ENCODE measurements at places on chromosomes 1 and 21.
A peak's percentile ranks its signal among the peaks of the same experiment; 100 is the strongest.

DNA sequence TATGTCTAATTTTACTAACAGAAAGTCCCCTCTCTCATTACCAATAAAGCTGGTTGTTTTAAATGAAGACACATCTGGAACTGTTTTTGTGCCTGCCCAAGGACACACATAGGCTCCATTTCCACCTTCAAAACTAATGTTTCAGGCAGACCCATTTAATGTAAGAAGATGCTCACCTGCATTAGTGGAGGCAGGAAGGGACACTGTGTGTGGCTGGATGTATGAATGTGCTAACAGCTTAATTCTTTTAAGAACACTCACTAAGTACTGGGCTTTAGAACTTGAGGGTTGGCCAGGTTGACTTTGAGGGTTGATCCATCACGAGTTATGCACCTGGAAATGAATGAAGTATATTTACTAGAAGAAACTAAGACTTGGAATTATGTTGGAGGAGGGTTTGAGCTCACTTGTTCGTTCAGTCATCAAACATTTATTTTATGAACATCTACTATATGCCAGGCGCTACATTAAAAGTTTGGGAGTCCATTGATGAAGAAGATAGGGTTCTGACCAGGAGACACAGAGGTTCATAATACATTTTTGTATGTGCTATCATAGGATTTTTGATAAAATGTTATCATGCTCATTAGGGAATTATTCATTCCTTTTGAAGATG is 5.4 kb downstream of the JUN start:
- DNase-seq = no peak

- DNase-seq = no peak
Measured at GRCh38 chr1:205375835-205376545, 19.3 kb upstream of the KLHDC8A start.

DNA sequence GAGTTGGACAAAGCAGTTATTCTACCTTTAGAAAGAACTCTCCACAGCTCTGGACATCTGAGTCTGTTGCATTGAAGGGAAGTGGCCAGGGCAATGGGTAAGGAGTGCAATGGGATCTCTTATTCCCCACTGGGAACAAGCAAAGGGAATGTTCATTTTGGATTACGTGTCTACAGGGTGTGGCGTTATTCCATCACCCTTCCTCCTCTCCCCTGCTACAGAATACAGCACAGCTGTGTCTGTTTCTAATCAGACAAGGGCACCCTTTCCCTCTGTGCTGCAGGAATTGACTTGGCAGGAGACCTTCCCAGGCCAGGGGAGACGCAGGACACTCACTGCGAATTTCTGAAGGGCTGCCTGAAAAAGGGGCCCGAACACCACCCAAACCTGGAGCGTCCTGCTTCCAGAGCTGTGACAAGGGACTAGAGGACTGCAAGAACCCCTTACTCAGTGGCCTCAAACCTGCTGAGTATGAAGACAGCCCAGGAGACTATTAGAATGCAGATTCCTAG is 163.6 kb upstream of the RAB4A start:
- DNase-seq = no peak

- no peak for DNase-seq
Measured at GRCh38 chr1:41418857-41419583, 57.8 kb downstream of the FOXO6 start.

- DNase-seq = no peak
Measured at GRCh38 chr1:222583079-222583478, 6.7 kb downstream of the TAF1A start.

GRCh38 chr1:221720545-221720944 is 21.3 kb downstream of the DUSP10 start:
- no peak for DNase-seq

GRCh38 chr1:12067900-12068821 is 5.1 kb downstream of the TNFRSF8 start:
- peak; percentile 56 for DNase-seq

DNA sequence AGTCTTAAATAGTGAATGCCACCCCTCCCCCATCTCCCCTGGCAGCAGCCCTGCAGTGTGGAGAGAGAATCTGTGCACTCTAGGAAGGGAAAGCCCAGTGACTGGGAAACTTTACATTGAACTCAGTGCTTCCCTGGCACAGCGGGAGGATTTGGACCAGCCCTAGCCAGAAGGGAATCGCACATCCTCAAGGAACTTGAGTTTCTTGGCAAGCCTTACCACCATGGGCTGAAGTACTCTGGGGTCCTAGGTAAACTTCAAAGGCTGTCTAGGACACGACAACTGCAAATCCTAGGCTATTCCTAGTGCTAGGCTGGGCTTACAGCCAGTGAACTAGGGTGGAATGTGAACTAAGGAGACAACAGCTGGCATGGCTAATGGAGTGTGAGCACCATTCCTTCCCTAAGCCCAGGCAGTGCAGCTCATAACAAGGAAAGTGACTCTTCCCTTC is 88.3 kb downstream of the COL24A1 start:
- no peak for DNase-seq

GRCh38 chr1:199854686-199855321 is 172.7 kb upstream of the NR5A2 start:
- DNase-seq = no peak

DNA sequence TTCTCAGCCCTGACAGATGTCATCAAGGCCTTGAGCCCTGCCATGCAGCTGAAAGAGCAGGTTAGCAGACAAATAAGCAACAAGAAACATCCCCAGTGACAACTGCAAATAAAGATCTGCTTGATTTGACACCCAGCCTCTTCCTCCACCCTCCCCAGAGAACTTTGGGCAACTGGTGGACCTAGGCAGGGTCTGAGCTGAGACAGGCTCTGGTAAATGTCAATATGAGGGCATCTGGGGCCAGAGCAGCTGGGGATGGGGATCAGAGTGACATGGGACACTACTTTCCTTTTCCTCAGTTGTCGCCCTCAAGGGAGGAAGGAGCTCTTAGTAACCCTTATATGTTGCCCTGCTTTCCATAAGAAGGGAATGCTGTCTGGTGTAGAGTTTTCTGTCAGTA is 544.1 kb downstream of the NEGR1 start:
- DNase-seq = no peak

DNA sequence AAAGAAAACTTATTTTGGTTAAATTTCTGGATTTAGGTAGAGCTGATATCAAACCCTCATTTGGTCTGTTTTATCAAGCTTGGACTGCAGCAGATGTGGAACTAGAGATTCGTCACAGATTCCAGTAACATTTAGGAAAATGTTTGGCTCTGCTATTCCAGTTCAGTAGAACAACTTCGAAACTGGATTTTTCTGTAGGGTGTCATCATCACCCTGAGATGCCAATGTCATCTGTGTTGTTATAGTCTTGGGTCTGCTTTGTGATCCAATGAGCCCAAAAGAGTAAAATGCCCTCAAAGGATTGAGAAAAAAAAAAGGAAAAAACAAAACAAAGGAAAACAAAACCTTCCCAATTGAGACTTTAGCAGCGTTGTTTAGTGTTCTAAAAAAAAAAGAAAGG is 55.4 kb downstream of the LAMC2 start:
- DNase-seq = no peak

DNA sequence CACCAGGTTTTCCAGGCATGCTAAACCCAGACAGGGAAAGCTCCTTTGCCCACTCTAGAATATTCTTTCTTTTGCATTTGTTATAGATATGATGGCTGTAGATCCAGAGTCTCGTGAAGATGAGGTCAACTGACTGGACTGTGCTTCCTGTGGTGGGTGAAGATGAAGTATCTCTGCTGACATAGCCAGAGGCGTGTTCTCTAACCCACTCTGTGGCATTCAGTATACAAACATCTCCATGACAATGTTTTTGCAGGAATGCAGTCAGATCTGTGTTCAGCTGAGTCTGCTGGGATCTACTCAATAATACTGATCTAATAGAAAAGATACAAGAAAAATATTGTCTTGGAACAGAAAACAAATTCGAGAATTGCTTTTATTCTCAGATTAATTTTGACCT is 11.3 kb downstream of the RWDD2B start:
- DNase-seq = no peak

DNA sequence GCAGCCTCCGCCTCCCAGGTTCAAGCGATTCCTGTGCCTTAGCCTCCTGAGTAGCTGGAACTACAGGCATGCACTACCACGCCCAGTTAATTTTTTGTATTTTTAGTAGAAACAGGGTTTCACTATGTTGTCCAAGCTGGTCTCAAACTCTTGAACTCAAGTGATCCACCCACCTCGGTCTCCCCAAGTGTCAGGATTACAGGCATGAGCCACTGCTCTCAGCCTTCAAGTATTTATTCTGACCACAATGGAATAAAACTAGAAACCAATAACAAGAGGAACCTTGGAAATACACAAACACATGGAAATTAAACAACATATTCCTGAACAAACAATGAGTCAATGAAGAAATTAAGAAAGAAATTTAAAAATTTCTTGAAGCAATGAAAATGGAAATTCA is 32.7 kb upstream of the DR1 start:
- no peak for DNase-seq

- peak; percentile 62 for DNase-seq
Measured at GRCh38 chr1:172658871-172659453, at the start of gene FASLG. TSS of gene FASLG (plus strand) at chr1:172659103. CDS start at chr1:172659202, 99 bp downstream.

DNA sequence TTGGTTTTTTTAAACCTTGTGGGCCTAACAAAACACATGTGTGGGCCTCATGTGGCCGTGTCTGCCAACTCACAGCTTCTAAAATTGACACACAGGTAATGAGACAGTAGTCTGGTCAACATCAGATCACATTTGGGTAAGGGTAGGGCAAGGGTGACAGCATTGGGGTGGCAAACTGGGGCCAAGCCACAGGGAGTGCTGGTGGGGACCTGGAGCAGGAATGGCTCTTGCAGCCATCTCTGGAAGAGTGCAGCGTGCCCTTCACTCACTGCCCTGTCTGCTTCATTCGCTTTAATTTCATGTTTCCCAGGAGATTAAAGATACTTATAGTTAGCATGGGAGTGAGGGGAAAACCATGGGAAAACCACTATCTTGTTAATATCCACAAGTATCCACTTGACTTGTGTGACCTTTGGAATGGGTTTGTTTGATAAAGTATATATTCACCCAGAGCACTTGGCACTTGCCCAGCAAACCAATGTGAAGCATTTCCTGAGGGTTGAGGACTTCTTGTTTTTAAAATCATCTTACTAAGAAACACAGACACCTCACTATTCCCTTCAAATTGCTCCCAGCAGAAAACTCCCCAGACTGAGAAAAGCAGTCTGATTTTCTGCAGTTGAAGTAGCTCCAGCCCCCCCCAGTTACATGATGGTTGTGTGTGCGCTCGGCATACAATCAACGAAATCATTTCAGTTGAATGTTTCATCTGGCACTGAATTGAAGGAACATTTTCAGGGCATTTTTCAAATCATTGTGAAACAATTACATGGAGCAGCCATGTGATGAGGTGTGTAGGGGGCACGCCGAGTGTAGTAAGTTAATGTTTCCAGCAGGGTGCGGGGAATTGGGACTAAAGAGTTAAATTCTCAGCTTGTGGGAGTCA is 175.7 kb downstream of the VPS13D start:
- no peak for DNase-seq

- DNase-seq = no peak
Measured at GRCh38 chr1:23276531-23276930, 59.2 kb upstream of the HTR1D start.

DNA sequence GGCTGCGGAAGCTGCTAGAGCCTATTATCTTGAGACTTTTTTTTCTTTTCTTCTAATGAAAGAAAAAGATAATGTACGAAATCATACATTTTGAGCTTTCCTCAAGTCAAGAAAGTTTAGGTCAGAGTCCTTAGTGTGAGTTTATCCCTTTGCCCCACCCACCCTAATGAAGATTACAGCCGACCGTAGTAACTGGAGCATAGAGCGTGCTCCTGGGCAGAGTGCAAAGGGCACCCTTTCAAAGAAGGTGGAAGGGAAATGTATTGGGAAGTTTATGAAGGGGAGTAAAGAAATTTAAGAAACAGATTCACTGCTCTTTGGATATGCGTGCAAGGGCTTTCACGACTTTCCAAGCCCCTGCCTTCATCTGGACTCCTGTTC is 17.2 kb downstream of the GNG12 start:
- DNase-seq = no peak

GRCh38 chr1:89844241-89844807 is 23.5 kb downstream of the LRRC8D start:
- DNase-seq = peak; percentile 51

- no peak for DNase-seq
Measured at GRCh38 chr1:24289937-24290595, 29.1 kb upstream of the GRHL3 start.

GRCh38 chr1:52511851-52512615 is 40.9 kb downstream of the TUT4 start:
- no peak for DNase-seq

GRCh38 chr1:203751051-203751450 is 13.9 kb upstream of the LAX1 start:
- no peak for DNase-seq

DNA sequence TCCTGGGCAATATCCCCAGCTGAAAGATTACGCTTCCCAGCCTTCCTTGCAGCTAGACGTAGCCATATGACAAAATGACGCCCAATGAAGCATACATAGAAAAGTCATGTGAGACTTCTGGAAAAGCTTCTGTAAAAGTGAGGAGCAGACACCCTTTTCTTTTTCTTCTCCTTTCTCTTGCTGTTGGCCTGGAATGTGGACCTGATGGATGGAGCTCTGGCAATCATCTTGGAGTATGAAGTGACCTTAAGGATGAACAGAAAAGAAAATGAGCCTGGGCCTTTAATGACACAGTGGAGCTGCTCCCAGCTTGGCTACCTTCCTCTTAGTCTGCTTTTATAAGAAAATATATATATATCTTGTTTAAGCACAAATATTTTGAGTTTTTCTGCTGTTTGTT is 24.8 kb downstream of the BATF3 start:
- no peak for DNase-seq

- no peak for DNase-seq
Measured at GRCh38 chr1:8625981-8626898, 191.2 kb downstream of the RERE start.

DNA sequence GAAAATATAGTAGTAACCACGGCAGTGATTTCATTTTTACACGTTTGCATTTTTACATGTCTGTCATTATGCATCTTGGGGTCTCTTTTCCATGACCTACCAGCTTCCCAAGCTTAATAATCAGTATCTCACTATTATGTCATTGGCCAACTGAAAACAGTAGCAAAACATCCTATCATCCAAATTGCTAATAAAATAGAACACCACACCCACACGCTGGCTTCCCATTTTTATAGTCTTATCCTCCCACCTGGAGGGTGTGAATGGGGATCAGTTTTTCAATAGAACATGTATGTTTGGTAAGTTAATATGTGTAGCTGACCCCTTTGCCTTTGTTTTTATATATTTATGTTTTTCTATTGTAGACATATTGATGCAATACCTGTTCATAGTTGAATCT is 11.8 kb downstream of the TFF3 start:
- DNase-seq = no peak

Data from stimulated activated CD4-positive, alpha-beta T cell treated with anti-CD3 and anti-CD28 coated beads, Interleukin-4, amount 100 ng/mL, for 1 hour (primary cell).